Suprapubic skin (tissue), 4 donors: ENCODE measurements at places on chromosomes 6 and 20. TPM values are rescaled to one million over a fixed set of nuclear protein-coding genes. Genes with fewer than 3 reads are reported as not detected.

- H3K27me3 ChIP-seq: no peaks in the 10 kb centered on the region
- H3K4me1 ChIP-seq: peaks cover 51% of the 10 kb centered on the region
- H3K4me3 ChIP-seq: no peak overlapping the region
- no peaks in the 10 kb centered on the region for H3K36me3 ChIP-seq
- H3K27ac ChIP-seq: no peak overlapping the region
- no peak for DNase-seq
These were observed 8.5 kb downstream of the ARFGEF2 start for GRCh38 chr20:48930035-48930434.

DNA sequence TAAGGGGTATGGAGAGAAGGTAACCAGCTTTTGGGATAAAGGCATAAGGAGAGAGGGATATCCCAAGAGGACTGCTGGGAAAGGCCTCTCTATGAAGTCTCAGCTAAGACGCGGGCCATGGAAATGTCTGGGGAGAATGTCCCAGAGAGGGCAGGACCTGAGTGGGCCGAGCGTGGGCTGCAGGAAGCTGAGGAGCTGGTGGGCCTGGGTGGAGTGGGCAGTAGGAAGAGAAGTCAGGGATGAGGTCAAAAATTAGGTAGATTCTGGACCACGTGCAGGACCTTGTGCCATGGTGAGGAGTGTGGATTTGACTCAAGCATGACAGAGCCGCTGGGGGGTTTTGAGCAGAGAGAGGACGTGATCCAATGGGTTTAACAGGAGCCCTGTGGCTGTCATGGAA, 66.5 kb upstream of the SULF2 start:
- no peak overlapping the region for H3K27ac ChIP-seq
- H3K4me1 ChIP-seq: peaks cover under 1% of the 10 kb centered on the region
- no peak for DNase-seq
- no peaks in the 10 kb centered on the region for H3K36me3 ChIP-seq
- no peak overlapping the region for H3K4me3 ChIP-seq

- H3K36me3 ChIP-seq: no peaks in the 10 kb centered on the region
- no peak overlapping the region for H3K4me3 ChIP-seq
- no peaks in the 10 kb centered on the region for H3K27me3 ChIP-seq
- H3K27ac ChIP-seq: peak overlapping the region; percentile 70
These were observed 159.8 kb downstream of the TFAP2C start for GRCh38 chr20:56788671-56789610.

- H3K27ac ChIP-seq: no peak overlapping the region
- peaks cover 35% of the 10 kb centered on the region for H3K4me1 ChIP-seq
- H3K36me3 ChIP-seq: no peaks in the 10 kb centered on the region
- peak; percentile 54 for DNase-seq
- peaks cover 67% of the 10 kb centered on the region for H3K27me3 ChIP-seq
These were observed 11.5 kb downstream of the FOXC1 start for GRCh38 chr6:1621070-1621701.

DNA sequence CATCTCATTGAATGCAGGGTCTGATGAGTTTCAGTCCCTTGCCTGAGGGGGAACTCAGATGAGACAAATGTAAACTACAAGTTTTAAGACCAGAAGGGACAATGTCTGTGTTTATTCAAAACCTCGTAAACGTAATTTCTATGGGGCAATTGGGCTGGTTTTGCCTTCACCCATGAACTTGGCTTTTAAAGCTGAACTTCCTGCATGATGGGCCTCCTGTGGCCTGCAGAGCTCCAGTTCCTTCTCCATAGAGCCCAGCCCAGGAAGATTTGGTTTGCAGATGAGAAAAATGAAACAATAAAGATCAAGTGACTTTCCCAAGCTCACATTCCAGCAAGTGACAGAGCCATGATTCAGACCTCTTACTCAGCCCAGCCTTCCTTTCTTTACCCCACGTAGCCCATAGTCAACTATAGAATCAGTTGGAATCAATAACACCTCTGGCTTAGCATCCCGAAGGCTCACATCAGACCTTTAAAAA, 612.3 kb downstream of the UTRN start:
- DNase-seq: no peak
- H3K36me3 ChIP-seq: no peaks in the 10 kb centered on the region
- no peak overlapping the region for H3K27ac ChIP-seq
- H3K4me3 ChIP-seq: no peak overlapping the region

DNA sequence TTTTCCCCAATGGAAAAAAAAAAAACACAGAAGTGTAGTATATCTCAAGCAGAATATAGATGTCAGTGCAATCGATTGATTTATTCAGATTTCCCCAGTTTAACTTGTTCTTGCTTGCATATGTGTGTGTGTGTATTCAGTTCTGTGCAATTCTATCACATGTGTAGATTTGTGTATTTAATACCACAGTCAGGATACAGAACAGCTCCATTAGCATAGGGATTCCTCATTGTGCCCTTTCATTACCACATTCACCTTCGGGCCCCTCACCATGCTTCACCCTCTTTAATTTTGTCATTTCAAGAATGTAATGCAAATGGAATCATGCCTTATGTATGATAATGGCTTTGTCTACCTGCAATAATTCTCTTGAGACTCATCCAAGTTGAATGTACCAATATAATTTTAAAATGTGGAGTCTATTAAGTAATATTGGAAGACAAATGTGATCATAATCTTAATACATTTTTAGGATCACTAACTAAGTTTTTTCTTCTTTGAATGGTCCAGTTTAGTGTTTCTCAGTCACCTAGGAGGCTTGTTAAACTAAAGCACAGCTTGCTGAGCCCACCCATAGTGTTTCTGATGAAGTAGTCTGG, 187.9 kb downstream of the TENT5A start:
- DNase-seq: no peak
- no peaks in the 10 kb centered on the region for H3K36me3 ChIP-seq
- no peaks in the 10 kb centered on the region for H3K4me1 ChIP-seq
- no peak overlapping the region for H3K4me3 ChIP-seq
- H3K27ac ChIP-seq: no peak overlapping the region

GRCh38 chr6:166750108-166750793, 123.2 kb upstream of the RPS6KA2 start:
- DNase-seq: no peak
- H3K4me1 ChIP-seq: peaks cover 5% of the 10 kb centered on the region
- H3K27me3 ChIP-seq: peaks cover 7% of the 10 kb centered on the region

DNA sequence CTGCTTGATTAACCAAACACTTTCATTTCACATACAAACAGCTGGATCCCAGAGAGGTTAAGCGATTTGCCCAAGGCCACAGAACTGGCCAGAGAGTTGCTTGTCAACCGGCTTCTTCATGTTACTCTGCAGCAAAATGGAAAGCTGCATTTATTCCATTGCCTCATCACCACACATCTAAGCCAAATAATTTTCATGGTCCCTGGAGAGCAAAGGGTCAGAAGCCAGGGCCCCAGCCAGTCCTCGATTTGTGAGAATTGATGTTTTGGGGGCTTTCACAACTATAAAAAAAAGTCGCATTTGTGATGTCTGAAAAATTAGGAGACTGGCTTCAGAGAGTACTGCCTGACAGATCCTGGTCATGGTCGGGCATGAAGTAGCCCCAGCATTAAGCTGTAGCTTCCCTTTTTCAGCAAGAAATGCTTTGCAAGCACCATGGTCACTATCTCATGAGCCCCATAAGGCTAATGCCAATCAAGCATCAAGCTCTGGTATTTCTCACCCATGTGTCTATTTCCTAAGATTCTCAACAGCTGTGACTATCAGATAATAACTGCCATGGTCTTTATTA, 95.8 kb downstream of the BANF2 start:
- H3K27me3 ChIP-seq: no peaks in the 10 kb centered on the region
- H3K4me3 ChIP-seq: no peak overlapping the region
- no peaks in the 10 kb centered on the region for H3K36me3 ChIP-seq
- peak overlapping the region; percentile 65 for H3K27ac ChIP-seq

ZSCAN9 gene
- 12.5 TPM for total RNA-seq

PRR18 gene
- not detected for total RNA-seq

DDAH2 gene
- total RNA-seq: 69.0 TPM

RIPOR3 gene
- 5.1 TPM for total RNA-seq
